ENCODE measurements at places on chromosomes 13 and 19.

DNA sequence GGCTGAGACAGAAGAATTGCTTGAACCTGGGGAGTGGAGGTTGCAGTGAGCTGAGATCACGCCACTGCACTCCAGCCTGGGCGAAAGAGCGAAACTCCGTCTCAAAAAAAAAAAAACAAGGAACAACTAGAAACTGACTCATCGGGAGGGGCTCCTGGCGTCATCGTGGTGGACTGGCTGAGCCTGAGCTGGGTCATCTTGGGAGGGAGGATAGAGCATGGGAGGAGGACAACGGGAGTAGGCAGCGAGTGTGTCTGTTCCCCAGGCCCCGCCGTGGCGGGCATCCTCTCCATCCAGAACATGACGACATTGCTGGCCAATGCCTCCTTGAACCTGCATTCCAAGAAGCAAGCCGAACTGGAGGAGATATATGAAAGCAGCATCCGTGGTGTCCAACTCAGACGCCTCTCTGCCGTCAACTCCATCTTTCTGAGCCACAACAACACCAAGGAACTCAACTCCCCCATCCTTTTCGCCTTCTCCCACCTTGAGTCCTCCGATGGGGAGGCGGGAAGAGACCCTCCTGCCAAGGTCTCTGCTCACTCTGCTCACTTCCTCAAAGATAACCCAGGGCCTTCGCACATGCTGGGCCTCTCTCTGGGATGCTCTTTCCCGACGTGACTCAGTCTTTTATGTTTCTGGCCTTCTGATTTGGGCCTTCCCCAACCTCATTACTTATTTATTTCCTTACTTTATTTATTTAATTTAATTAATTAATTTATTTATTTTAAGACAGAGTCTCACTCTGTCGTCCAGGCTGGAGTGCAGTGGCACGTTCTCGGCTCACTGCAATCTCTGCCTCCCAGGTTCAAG, 16.6 kb downstream of the DDX39A start:
- no peak for DNase-seq

DNA sequence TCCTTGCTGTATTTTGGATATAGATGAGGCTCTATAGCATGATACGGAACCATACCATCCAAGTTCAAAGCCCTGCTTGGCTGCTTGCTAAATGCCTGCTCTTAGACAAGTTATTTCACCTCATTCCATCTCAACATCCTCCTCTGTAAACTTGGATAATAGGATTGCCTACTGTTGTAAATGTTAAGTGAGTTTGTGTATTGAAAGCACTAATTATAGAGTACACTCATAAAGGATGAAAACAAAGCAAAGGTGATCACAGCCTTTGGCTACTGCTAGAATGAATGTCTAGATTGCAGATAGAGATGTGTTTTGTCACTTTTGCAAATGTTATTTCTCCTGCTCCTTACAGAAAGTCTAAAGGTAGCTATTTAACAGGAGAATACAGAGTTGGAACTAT, 34.3 kb upstream of the STARD13 start:
- DNase-seq: no peak

GRCh38 chr13:40170091-40170490, 496.4 kb downstream of the FOXO1 start:
- DNase-seq: no peak

DNA sequence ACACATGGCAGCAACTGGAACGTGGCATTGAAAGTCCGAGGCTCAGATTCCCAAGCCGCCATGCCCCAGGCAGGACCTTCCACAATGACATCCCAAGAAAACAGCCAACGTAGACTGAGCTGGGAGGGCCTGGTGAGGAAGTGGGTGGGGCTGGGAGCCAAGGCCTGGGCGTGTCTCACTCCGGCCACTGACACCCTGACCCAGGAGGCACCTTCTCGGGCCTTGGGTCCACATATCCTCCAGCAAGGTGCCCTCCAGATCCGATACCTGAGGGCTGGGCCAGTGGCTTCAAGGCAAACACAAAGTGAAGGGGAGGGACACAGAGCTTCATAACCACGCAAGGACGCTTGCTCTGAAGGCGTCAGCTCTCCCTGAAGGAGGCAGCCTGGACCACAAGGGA, 43.0 kb downstream of the RAB20 start:
- no peak for DNase-seq

GRCh38 chr19:57708641-57709361, at the start of gene ZNF154:
Gene ZNF154 (minus strand): TSS chr19:57709204. CDS start chr19:57708971, 233 bp downstream.
- DNase-seq: no peak

- DNase-seq: no peak
Measured at GRCh38 chr19:7883105-7883504, 5.2 kb upstream of the LRRC8E start.
